ENCODE measurements at places on chromosomes 5 and 9.

DNA sequence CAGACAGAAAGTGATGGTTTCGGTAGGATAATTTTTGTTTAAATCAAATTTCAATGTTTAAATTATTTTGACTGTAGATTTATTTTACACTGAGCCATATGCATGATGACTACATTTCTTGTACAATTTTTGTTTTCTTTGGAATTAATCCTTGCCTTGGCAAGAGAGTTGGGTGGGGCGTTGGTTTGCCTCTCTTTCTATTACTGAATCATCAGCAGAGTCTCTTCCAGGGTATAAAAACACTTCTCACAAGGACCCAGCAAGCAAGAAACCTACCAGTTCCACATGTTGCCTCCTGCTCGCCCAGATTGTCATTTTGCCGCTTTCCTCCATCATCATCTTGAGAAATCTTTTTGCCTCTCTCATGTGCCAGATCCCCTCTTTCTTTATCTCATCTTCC lies 455.0 kb upstream of the DMAC1 start:
- no peak for DNase-seq

DNA sequence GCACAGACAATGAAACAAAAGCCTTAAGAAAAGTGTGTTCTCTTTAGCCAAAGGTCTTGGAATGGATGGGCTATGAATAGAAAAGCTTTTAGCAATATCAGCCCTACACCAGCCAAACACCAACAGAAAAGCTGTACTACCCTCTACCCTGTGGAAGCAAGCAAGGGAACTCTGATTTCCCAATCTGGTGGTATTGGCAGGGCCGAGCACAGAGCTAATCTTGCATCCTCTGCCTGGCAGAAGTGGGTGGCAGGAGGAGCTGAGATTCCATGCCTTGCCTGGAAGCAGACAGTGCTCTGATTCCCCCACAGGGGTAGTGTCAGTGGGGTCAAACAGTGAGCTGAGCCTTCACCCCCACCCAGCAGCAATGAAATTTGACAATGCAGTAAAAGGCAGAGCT lies 29.6 kb upstream of the ZNF782 start:
- no peak for DNase-seq

DNA sequence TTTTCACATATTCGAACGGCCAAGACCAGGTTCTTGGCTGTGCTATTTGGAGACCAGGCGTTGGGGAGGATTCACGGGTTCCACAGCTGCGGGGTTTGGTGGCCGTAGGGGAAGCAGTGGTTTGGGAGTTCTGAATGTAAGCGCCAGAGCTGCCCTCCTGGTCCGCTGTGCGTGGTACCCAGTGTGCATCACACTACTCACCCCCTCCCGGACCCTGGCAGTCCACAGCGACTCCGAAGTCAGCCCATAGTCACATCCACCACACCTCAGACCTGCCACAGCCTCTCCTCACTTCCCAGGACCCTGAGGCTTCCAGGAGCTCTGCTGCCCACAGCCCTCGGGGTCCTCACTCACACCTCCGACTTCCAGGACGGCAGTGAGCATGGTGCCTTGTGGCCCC lies 26.8 kb downstream of the AMBP start:
- no peak for DNase-seq

DNA sequence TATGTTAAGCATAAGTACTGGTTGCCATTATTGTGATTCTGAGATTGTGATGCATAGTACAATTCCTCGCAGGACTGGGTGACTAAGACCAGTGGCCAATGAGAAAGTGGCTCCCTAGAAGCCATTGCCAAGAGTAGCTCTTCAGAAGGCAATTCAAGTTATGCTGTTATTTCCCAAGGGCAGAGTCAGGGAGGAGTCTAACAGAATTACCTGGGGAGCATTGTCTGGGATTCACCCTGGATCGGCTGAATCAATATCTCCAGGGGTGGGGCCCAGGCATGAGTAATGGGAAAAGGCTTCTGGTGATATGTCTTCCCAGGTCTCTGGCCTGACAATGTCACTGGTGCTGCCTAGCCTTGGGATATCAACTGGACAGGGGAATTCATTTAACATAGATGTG lies 10.9 kb upstream of the ARHGEF28 start:
- DNase-seq = no peak

- no peak for DNase-seq
These were observed 50.9 kb downstream of the ACTBL2 start for GRCh38 chr5:57431759-57432158.

GRCh38 chr5:5135957-5136676 lies 4.0 kb upstream of the ADAMTS16 start:
- DNase-seq = no peak

- no peak for DNase-seq
These were observed 168.5 kb upstream of the PIK3R1 start for GRCh38 chr5:68047035-68047434.

- no peak for DNase-seq
These were observed 124.5 kb downstream of the GDNF start for GRCh38 chr5:37715361-37715760.

DNA sequence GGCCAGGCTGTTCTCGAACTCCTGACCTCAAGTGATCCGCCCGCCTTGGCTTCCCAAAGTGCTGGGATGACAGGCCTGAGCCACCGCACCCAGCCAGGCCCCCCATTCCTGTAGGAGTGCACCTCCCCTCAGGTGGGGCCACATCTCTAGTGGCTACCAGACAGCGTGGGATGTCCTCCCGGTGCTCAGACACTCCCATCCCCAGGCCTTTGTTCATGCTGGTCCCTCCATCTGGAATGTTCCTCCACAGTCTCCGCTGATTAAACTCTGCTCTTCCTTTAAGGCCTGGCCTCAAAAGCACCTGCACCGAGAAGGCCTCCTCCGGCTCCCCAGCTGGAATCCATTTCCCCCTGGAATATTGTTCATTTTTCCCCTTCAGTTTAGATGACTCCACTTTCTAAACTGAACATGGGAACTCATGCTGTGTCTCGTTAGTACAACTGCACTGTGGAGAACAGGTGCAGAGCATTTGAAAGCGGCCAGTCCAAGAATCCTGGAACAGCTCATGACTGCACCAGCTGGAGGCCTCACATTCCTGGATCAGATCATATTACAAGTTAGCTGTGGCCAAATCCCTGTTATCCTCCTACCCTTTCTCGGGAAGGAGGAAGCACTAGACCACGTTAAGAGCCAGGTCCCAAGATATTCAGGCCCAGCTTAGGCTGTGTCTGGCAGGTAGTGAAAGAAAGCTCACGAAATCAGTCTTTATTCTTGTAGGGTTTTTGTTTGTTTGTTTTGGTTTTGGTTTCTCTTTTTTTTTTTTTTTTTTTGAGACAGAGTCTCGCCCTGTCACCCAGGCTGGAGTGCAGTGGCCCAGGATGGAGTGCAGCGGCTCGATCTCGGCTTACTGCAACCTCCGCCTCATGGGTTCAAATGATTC lies 10.8 kb upstream of the PRRC2B start:
- DNase-seq = no peak

DNA sequence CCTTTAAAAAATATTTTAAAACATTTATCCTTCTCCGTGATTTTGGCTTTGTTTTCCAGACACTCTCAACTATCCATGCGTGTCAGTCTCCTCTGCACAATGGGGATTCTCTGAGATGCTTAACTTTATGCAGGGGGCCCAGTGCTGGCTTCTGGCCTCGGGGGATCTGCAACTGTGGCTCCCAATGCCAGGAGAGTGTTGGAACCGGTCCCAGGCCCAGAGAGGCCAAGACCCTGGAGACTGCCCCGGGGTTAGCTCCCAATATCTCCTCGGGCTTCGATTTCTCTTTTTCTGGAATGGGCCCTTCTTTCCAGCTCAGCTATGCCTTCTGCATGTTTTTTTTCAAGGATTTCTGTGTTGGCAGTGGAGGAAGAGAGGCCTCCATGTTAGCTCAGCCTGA lies 20.1 kb upstream of the SARDH start:
- DNase-seq = no peak

- no peak for DNase-seq
These were observed 143.7 kb downstream of the SCAMP1 start for GRCh38 chr5:78503958-78504653.

- DNase-seq = no peak
These were observed 19.1 kb downstream of the PTGS1 start for GRCh38 chr9:122389799-122390481.

DNA sequence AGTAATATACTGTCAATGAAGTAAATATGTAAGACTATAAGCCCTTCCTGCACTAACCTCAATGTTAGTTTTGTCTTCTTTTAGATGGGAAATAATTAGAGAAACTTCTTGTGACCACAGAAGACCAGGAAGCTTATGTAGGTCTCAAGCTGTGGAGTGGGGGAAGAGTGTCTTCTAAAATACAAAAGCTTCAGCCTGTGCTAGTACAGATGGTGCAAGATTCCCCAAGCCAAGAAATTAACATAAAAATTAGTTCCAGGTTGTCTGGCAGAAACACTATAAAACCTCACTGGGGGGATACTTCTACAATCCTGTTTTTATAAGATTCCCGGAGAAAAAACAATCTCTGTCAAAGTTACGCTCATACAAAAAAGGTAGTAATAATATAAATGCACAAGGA lies 103.6 kb downstream of the FNBP1 start:
- DNase-seq = no peak

DNA sequence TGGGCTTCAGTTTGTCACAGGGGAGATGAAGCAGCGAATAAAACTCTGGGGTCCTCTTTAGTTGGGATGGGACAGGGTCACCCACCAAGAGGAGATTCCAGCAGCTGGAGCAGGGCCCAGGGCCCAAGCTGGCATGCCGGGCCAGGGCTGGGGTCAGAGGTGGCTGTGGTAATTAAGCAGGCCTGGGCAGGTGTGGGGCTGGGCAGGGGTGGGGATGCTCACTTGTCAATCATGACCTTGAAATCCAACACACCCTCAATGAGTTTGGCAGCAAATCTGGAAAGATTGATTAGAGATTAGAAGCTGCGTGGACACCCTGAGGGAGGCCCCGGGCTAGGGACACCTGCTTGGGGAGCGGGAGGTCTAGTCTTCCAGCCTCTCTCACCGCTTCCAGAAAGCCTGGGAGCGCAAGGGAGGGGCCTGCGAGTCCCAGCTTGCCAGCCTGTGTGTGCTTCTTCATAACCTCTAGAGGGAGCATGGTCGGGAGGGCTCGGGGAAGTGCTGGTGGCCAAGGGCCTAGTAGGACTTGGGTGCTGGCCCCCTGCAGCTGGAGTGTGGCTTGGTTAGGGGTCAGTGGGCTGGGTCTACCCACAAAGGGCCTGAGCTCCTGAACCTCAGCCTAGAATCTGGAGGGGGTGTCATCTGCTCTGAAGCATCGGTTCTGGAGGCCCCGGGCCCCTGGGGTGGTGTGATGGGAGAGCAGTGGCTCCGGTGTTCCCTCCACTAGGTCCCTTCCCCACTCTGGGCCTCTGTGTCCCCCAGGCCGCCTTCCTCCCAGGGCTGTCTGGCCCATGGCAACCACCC lies 7.6 kb downstream of the CRAT start:
- no peak for DNase-seq

GRCh38 chr9:21244836-21245235 lies 5.0 kb upstream of the IFNA14 start:
- no peak for DNase-seq

- DNase-seq = no peak
These were observed 636.5 kb downstream of the TAF11L14 start for GRCh38 chr5:18270635-18271338.

DNA sequence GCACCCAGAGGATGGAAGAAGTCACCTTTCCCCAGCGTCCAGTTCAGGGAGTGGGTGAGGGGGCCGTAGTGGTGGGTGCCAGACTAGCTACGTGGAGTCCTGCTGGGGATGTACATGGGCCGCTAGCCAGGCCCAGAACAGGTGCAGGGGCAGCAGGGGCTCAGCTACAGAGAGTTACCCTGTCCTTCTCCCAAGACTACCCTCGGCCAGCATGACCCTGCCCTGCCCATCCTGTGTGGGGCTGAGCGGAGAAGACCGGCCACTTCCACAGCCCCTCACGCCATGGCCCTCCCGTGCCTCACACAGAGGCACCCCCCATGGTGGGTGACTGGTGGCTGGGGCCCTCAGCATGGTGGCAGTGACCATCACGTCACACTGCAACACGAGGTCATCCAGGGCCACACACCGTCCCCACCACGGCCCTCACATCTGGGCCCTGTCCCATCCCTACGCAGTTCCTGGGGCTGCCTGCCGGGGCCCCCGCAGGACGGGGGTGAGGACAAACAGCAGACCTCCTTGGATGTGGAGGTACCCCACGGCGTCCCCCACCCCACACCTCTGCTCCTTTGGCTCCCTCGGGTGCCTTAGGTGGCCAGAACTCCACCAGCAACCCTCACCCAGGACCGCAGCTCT lies 977 bp upstream of the DPP7 start:
- no peak for DNase-seq

DNA sequence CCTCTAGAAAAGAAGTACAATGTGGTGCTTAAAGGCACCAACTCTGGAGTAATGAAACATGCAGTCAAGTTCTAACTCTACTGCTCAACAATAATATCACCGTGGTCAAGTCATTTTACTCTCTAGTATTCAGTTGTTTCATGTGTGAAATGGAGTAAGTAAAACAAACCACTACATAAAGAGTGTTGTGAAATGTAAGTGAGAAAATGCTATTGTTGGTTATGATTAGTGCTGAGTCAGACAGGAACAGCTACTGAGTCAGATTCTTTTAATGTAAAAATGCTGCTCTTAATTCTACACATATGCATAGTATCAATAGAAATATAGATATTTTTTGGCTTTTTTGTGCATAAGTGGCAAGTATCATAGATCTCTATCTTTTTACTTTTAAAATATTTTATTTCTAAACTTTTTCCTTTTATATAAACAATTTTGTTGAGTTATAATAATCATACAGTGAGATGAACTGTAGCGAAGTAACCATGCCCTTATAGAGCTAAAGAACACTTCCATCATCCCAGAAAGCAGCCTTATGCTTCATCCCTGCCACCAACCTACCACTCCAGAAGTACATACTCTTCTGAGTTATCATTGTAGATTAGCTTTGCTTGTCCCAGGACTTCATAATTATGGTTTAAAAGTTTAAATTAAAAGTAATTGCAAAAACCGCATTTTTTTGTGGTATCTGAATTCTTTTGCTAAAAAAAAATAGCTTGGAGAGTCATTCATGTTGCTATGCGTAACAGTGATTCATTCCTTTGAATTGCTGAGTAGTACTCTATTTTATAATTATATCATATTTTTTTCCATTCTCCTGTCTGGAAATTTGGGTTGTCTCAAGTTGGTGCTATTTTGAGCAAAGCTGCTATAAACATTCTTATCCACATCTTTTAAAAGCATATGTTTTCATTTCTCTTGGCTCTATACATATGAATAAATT lies 548.2 kb upstream of the CLINT1 start:
- DNase-seq = no peak
